ENCODE measurements at places on chromosomes 4 and X. TPM values are rescaled to one million over a fixed set of nuclear protein-coding genes. Genes with fewer than 3 reads are reported as not detected.

FAM184B gene
- 0.03 TPM for polyA plus RNA-seq

CSAG1 gene
- polyA plus RNA-seq: not detected

AFM gene
- 0.01 TPM for polyA plus RNA-seq

LDB2 gene
- 19.2 TPM for polyA plus RNA-seq

- DNase-seq: no peak
Measured at GRCh38 chr4:185846505-185847150, 34.6 kb upstream of the SORBS2 start.

DNA sequence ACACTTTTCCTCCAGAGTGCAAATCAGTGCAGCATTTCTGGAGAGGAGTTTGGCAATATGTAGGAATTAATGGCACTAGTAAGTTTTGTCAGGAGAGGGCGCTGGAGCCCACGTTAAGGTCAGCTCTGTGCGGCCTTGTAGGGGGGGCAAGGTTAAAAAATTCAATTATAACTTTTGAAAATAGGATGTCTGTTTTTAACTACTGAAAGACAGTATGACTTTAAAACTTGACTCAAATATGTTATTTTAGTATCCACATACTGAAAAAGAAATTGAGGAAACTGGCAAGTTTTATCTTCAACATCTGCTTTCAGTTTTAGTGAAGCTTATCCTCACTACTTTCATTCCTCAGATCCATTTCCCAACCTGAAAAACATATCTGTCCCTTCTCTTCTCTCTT lies 30.9 kb upstream of the HSD17B13 start:
- DNase-seq: no peak

DNA sequence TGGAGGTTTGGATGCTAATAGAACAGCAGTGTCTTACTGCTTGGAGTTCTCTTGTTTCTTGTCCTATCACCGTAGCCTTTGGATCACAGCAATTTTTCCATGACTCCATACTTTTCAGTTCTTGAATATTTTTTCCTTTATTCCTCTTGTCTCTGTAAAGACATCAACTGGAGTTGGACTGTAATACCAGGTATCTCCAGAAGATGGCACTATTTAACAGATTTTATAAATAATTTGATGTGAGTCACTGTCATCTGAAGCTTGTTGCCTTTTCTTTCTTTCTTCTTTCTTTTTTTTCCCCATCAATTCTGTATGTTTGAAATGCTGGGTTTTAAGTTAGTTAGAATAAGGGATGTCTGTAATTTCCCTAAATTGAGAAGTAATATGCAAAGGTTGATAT lies 24.1 kb downstream of the HPRT1 start:
- DNase-seq: peak; percentile 38

GRCh38 chr4:147879676-147880075 lies 147.8 kb downstream of the ARHGAP10 start:
- no peak for DNase-seq

GRCh38 chr4:10175626-10176025 lies 59.0 kb upstream of the WDR1 start:
- no peak for DNase-seq

GRCh38 chr4:188002323-188002722 lies 6.8 kb downstream of the ZFP42 start:
- DNase-seq: no peak

GRCh38 chr4:2746891-2747695 lies 9.0 kb downstream of the TNIP2 start:
- DNase-seq: no peak

DNA sequence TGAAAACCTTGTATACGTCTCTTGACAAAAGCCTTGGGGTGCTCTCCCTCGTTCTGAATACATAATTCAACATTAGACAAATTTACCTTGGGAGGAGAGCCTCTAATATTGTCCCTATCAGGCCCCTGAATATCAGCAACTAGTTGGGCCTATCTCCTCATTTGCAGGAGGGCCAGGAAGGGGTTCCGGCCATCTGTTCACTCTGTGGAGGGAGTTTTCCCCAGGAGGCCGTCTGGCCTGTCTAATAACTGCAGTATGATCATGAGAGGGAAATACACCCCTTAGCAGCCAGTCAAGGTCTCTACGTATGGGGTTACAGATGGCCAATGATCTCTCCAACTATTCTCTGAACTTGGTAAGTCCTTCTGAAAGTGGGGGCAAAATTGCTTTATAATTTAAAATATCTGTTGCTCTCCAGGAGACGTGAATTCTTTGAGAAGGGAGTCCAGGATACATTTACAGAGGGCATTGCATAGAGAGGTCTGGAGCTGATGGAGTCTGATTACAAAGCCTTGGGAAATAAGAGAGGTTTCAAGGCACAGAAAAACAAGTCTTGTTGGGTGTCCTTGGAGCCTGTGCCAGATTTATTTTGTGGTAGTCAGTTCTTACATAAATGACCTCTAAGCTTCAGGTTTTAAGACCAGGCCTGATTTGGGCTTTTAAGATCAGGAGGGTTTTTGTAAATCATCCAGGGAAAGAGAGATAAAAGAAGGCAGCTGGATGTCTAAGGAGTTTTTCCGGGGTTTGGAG lies 48.2 kb upstream of the UXT start:
- peak; percentile 5 for DNase-seq

- no peak for DNase-seq
Measured at GRCh38 chrX:150255441-150256296, 107.4 kb upstream of the MAMLD1 start.

GRCh38 chrX:70030301-70030767 lies 19.4 kb downstream of the AWAT2 start:
- DNase-seq: peak; percentile 39

Measured in small intestine (tissue), 16 donors.